ENCODE measurements at places on chromosomes 6 and 20.
A peak's percentile ranks its signal among the peaks of the same experiment; 100 is the strongest.

GRCh38 chr6:84685983-84686584 is 78.3 kb downstream of the TBX18 start:
- DNase-seq: no peak

DNA sequence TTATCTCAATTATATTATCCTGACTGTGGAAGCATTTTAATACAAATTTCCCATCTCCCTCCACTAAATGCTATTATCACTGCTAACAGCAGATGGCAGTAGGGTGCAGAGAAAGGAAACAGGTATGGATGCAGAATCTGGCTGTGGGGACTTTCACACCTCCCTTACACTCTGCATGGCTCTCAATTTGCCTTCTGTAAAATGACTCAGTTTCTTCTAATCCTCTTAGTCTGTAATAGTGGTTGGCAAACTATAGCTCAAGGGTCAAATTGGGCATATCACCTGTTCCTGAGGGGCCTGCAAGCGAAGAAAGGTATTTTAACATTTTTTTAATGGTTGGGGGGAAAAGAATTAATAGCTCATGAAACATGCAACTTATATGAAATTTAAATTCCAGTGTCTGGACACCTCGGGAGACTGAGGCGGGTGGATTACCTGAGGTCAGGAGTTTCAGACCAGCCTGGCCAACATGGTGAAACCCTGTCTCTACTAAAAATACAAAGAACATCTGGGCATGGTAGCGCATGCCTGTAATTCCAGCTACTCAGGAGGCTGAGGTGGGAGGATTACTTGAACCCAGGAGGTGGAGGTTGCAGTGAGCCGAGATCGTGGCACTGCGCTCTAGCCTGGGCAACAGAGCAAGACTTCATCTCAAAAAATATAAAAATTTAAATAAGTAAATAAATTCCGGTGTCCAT is 83.5 kb downstream of the ZMYND8 start:
- DNase-seq: no peak

GRCh38 chr6:46376562-46377061 is 114.6 kb downstream of the RCAN2 start:
- no peak for DNase-seq

DNA sequence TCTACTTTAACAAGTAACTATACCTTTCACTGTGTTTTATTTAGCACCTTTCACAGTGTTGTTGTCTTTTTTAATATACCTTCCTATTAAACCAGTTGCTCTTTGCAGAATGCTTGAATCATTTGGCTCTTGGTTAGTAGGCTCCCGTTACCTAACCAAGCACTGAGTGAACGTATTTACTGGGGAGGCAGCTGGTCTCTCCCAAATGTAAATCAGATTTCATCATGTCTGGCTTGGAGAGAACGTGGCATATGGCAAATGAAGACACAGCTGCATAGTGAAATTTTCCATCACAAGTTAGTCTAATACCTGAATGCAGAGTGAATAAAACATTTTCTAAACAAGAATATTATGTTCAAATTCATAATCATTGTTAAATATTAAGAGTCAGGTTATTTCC is 12.4 kb downstream of the HTR1E start:
- DNase-seq: no peak

DNA sequence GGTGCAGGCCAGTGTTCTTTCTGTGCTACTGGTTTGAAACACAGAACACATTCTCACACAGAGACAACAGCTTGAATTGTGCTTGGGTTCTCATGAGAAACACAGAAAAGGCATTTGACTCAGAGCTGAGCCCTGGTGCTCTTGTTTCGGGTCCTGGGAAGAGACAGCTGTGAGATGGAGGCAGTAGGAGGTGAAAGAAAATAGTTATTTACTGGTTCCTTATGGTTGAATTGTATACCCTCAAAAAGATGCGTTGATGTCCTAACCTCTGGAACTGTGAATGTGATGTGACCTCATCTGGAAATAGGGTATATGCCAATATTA is 87.1 kb upstream of the RPS6KA2 start:
- no peak for DNase-seq

GRCh38 chr6:15575357-15576033 is 87.3 kb downstream of the DTNBP1 start:
- no peak for DNase-seq

- DNase-seq: no peak
Observed at GRCh38 chr6:100281471-100281901, 183.2 kb downstream of the SIM1 start.

GRCh38 chr20:13423472-13424173 is 202.5 kb downstream of the ISM1 start:
- DNase-seq: no peak

GRCh38 chr20:23241416-23241815 is 109.2 kb upstream of the NXT1 start:
- DNase-seq: no peak

DNA sequence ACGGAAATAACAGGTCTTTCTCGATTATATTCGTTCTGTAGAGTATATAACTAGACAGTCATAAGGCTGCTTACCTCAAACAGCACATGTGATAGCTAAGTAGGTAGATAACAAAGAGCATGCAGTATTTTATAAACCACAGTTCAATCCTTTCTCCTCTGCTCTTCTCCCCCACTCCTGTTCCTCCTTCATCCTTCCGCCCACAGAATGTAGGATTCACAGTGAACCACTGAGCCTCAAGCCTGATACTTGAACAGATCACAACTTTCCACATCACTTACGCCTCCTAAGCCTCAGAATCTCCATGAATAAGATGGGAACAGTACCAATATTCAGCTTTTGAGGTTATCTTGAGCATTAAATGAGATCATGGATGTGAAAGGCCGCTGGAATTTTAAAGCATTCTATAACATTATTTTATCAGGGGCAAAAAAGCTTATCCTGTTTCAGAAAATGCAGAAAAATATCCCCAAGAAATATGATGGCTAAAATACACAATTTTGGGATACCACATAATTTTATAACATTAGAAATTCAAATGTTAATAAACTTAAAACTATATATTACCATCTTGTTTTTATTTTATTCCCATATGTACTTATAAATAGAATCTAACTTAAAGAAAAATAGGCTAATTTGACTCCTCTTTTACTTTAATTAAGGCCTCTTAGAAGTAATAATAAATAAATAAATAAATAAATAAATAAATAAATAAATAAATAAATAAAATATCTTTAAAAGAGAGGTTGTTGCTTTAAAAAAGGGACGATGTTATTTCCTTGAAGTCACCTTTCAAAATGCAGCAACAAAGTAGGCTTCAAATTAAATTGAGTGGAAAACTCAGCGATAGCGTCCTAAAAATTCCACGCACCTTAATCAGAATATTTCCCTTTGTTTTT is 33.4 kb downstream of the MTFR2 start:
- no peak for DNase-seq

DNA sequence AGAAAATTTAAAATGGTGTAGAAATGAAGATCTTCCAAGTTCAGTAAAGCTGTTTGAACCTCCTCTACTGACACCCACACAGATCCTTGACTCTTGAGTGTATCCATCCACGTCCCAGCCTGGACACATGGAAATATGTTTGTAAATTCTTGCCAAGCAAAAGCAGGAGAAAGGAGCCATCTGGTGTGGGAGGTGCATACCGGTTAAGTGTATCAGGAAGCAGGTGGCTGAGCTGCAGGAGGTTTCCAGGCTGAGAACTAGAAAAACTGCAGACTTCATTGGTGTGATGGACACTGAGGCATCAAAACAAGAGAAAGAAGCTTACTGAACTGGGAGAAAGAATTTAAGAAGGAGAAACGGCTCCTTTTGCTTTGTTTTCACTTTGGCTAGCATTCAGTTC is 229.9 kb upstream of the GRIK2 start:
- no peak for DNase-seq

GRCh38 chr6:104400844-104401243 is 458.9 kb downstream of the HACE1 start:
- no peak for DNase-seq

DNA sequence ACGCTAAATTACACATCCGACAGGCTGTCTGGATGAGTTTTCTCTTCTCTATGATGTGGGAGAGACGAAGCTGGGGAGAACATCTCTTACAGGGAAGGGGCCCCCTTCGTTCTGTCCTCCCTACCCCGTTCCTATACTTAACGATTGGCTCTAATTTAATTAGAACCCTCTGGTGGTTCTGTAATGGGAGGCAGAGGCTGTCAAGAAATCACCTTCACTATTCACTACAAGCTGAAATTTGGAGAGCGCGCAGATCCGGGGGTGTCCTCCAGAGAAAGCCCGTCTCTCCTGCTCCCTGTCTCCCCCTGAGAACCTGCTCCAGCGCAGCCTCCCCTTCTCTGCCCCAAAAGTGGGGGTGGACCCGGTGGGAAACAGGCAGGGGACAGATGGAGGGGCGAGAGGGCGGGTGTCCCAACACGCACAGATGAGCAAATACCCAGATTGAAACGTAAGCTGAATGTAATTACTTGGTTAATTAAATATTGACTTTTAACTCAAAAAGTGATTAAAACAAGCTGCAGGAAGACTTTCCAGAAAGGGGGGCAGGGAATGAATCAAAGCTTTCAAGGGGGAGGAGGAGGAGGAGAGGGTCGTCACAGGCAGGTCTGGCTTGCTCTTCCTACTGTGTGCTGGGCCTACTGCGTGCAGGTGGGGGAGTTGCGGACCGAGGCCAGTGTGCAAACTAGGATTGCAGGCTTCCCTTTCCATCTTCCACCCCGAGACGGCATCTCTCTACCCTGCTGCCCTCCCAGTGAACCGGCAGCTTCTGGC is 1.3 kb downstream of the SULF2 start:
- no peak for DNase-seq

- no peak for DNase-seq
Observed at GRCh38 chr20:10505827-10506226, 70.7 kb downstream of the SLX4IP start.

DNA sequence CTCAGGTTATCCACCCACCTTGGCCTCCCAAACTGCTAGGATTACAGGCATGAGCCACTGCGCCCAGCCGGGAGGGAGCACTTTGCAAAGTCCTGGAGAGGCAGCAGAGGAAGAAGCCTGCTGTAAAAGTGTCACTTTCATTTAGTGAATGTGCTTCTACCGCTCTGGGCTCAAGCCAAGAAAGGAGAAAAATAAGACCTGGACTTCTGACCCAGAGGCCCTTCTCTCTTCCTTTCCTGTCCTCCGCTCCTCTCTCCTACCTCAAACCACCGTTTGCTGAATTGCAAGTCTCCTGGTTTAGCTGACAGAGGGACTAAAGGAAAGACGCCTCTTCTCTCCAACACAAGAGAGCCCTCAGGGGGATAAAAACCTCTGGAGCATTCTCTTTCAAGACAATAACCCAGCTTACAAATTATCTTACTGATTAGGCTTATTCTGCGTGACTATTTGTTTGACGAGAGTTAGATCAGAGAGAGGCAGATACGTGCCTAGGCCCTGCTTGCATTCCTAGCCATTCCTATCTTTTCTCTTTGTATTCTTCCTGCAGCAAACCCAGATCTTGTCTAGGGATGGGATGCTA is 84.2 kb upstream of the SLC22A23 start:
- DNase-seq: no peak

DNA sequence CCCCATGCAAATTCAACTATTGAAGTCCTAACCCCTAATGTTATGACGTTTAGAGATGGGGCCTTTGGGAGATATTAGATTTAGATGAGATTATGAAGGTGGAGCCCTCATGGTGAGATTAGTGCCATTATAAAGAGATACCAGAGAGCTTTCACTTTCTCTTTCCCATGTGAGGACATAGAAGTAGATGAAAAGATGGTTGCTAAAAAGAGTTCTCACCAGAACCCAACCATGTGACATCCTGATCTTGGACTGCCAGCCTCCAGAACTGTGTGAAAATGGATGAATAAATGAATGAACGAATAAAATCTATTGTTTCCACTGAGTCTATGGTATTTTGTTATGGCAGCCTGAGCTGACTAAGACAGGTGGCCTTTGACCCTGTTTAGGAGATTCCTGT is 50.6 kb upstream of the FBXO30 start:
- DNase-seq: no peak

- DNase-seq: peak; percentile 45
Observed at GRCh38 chr6:155100087-155100486, 105.0 kb downstream of the TIAM2 start.

DNA sequence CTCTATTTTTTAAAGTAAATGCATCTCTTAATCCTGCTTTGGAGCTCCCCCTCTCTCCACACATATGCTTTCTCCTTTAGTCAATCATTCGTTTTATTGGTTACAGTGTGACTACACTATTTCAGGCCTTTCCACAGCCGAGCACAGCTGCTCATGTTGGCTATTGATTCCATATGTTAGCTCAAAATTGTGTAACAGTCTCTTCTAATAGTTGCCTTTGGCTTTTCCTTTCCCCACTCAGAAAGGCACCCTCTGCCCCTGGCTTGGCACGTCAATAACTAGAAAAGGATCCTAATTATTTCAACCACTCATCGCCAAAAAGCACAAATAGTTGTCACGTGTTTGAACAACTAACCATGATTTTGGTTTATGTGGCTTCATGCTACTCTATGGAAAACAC is 410.3 kb upstream of the SLC35B3 start:
- DNase-seq: no peak

DNA sequence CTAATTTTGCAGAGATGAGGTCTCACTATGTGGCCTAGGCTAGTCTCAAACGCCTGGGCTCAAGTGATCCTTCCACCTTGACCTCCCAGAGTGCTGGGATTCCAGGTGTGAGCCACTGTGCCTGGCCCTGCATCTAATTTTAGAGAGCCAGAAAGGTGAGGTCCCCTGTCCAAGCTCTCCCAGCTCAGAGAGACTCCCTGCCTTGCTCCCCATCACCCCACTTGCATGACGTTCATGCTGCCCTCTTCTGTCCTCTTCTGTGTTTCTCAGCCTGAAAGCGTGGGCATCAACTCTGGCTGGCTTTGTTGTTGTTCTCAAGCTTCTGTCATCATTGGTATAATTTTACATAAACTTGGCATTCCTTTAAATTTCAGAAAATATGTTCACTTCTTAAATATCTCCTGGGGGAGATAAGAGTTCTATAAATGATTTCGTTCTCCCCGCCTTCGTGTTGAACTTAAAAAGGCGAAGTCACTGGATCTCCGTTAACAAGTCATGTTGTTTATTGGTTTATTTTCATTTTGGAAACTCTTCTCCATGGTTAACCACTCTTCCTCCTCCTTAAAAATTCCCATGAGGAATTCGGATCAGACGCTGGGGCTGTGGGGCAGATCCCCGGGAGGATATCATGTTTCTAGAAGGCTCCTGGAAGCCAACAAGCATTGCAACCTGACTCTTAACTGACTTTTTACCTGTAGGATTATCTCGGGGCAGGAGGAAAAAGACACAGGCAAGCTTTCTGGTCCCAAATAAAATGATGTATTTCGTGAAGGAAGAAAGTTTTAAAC is 13.2 kb upstream of the PARD6B start:
- peak; percentile 9 for DNase-seq

- DNase-seq: no peak
Observed at GRCh38 chr6:150638765-150639164, 39.1 kb downstream of the PLEKHG1 start.

GRCh38 chr20:59006167-59006863 is 739 bp downstream of the CTSZ start:
- no peak for DNase-seq

All from NCI-H2107 (cell line).